AML-193 (cell line): ENCODE measurements at places on chromosomes 6 and 20.

DNA sequence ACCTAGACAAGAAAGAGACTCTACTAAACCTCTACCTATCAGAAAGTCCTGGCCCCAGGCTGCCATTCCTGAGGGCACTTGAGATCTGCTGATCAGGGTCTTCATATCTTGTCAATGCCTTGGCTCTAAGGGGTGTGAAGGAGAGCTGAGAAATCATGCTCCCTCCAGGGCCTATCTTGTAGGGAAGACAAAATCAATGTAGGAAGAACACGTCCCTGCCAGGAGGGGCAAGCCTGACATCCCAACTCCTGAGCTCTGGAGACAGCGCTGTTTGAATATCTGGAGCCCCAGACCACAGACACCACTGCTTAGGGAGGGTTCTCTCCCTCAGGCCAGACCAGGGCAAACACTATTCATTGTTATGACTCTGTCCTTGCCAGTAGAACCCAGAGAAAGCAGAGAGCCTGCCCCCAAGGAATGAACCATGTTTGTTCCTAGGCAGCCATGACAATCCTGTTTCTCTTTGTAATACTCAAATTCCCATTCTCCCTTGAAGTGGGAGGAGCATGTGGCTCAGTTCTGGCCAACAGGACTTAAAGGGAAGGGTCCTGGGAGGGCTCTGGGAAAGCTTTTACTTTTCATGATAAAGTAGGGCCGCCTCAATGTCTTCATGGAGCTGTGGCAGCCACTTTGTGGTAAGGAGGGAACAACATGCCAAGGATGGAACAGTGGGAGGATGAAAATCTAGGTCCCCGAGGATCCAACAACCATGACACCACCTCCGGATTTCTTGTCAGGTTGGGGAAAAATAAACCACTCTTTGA lies 1.8 kb upstream of the FASTKD5 start:
- DNase-seq: no peak

DNA sequence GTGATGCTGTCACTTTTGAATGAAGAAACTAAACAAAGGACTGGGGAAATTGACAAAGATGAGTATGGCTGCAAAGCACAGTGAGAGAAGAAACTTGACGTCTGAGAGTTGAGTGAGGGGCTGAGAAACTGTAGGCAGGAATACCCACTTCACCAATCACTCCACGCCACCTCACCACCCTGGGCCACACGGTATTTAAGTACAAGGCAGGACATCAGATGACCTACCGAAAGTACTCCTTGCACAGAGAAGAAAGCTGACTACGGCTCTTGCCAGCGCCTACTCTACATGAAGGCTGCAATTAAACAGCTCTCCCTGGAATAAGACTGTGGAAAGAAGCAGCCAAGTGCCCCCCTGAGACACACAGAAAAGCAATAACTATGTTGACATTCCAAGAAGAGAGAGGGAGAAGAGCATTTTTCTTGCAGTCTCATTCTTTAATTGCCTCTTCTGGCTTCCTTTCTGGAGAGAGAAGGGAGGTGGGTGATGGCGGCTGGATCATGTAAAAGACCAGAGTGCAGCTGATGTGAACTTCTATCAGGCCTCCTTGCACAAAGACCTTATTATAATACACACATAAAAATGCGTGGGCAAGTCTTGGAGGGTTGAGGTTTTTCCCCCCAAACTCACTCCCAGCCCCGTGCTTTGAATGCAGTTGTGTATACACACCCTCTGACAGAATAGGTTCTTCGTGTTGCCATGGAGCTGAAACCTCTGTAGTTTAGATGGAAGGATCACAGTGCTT lies 44.6 kb downstream of the HIVEP2 start:
- DNase-seq: no peak

GRCh38 chr6:56420296-56420695 lies 172.9 kb upstream of the COL21A1 start:
- no peak for DNase-seq

GRCh38 chr20:47244451-47244850 lies 112.0 kb downstream of the ZMYND8 start:
- DNase-seq: peak; percentile 26

GRCh38 chr20:61510778-61511330 lies 258.8 kb downstream of the CDH4 start:
- DNase-seq: no peak

DNA sequence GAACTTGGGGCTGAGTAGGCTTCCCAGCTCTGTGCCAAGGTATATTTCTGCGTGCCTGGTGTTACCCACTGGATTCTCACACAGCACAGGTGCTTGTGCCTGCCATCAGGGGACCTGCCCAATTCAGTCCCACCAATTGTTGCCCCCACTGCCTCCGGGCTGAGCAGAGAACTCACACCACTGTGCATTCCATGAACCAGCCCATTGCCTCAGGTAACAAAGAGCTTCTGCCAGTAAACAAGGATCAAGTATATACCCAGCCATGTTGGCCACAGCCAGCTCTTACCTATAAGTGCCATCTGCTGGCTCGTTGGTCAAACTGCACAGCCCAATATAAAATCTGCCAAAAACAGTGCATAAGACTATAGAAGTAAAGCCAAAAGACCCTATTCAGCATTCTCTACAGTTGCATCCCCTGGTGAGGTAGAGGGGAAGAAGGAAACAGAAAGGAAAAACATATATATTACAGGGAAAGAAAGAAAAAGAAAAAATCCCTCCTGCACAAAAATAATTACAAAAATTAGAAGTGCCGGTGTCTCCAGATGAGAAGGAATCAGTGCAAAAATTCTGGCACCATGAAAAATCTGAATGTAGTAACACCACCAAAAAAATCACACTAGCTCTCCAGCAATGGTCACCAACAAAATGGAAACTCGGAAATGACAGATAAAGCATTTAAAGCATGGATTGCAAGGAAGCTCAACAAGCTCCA lies 241.4 kb downstream of the IBTK start:
- peak; percentile 70 for DNase-seq
